ENCODE measurements at places on chromosomes 5 and 9.

GRCh38 chr5:58048185-58048925 lies 411.5 kb downstream of the PLK2 start:
- DNase-seq: no peak

GRCh38 chr5:56827049-56827448 lies 11.7 kb downstream of the MAP3K1 start:
- DNase-seq: no peak

DNA sequence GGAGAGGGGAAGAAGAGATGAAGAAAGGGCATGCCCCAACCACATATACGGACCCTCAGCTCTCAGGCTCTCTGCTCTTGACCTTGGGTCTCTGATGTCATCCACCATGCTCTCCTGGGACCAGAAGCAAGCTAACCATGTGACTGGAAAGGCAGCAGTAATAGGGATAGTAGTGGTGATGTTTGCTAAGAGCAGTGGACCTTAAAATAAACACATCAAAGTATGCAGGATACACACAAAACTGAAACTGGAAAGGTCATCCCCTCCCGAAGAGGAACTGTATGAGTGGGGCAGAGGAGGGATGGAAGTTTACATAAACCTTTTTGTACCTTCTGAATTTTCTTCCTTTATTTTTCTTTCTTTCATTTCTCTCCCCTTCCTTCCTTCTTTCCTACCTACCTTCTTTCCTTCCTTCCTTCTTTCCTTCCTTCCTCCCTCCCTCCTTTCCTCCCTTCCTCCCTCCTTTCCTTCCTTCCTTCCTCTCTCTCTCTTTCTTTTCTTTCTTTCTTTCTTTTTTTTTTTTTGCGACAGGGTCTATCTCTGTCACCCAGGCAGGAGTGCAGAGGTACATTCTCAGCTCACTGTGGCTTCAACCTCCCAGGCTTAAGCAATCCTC lies 8.1 kb upstream of the PTPN3 start:
- DNase-seq: no peak

GRCh38 chr9:137025517-137025966 lies 2.5 kb downstream of the ABCA2 start:
- peak; percentile 80 for DNase-seq

GRCh38 chr5:67209141-67209771 lies 12.7 kb upstream of the CD180 start:
- DNase-seq: peak; percentile 71

Measured in NCI-H774 (cell line).